ENCODE measurements at places on chromosomes 2 and 18.

DNA sequence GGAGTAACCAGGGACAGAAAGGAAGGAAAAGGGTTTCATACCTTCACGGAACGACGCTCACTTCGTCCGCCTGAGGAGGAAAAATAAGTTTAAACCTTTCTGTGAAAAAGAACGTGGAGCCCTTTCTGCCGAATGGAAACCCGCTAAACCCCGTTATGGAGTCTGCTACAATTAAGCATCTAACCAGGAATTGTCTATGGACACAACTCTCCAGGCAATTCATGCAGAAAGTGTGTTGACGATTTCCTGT lies 528 bp upstream of the PPP4R3B start:
- no peak for DNase-seq

DNA sequence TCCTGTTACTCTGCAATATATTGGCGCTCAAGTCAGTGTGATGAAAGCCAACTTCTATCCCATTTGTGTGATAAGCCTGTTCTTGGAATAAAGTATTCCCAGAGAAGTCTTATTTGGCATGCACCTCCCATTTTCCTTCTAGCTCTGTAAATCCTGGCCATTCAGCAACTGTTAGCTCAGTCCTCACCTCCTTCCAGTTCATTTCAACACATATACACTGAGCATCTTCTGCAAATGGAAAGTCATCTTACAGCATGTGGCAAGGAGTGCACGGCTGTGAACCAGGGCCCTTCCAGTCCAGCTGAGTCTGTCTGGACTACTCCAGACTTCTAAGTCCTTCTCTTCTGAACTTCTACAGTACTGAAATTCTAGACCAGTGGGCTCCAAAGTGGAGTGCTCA lies 53.1 kb downstream of the SPATS2L start:
- DNase-seq, result no peak

DNA sequence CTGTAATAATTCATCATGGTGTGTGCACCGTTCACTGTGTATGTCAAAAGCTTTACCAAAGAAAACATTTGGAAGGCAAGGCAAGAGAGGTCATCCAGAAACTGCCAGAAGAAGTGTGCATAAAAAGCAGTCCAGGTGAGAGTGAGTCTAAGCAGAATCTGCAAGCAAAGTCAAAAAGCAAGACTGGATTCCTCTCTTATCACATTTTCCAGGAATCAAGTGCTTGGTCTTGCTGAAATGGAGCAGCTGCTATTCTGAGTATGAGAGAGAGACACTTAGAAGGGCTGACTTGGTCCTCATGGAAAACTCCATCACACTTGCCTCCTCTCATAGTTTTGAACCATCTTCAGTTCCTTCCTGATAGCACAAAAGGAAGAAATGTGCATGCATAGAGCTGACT lies 231.3 kb downstream of the ANAPC1 start:
- no peak for DNase-seq

GRCh38 chr2:238422285-238422684 lies 4.4 kb upstream of the ASB1 start:
- no peak for DNase-seq

DNA sequence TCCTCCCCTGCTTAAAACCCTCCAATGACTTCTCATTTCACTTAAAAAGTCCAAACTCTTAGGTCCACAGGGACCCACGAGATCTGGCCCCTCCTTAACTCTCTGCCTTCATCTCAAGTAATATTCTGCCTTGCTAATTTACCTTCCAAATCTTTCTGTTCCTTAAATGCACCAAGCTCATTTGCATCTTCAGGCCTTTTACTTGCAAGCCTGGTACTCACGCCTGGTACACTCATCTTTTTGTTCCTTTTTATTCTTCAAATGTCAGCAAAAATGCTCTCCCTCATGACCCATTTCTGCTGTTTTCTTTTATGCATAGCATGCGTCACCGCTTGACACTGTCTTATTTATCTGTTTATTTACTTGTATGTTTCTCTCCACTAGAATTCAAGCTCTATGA lies 2.7 kb upstream of the WIPF1 start:
- no peak for DNase-seq
